ENCODE measurements at places on chromosomes 5 and 9. TPM values are rescaled to one million over a fixed set of nuclear protein-coding genes. Genes with fewer than 3 reads are reported as not detected.

DNA sequence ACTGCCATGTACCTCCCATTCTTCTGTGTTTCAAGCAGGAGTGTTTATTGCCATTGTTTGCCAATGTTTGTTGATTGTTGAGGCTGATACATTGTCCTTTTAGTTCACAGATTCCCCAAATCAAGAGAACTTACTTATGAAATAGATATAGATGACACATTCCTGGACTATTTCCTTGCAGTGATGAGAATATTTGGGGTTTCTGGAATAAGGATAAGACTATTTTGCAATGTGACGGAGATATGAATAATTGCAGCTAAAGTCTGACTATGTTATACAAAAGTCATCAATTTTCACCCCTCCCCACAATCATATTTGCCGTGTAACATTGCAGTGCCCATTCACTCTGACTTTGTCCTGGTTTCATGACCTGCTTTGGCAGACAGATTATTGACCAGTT is 460.8 kb downstream of the CDH10 start:
- no peak for DNase-seq

DNA sequence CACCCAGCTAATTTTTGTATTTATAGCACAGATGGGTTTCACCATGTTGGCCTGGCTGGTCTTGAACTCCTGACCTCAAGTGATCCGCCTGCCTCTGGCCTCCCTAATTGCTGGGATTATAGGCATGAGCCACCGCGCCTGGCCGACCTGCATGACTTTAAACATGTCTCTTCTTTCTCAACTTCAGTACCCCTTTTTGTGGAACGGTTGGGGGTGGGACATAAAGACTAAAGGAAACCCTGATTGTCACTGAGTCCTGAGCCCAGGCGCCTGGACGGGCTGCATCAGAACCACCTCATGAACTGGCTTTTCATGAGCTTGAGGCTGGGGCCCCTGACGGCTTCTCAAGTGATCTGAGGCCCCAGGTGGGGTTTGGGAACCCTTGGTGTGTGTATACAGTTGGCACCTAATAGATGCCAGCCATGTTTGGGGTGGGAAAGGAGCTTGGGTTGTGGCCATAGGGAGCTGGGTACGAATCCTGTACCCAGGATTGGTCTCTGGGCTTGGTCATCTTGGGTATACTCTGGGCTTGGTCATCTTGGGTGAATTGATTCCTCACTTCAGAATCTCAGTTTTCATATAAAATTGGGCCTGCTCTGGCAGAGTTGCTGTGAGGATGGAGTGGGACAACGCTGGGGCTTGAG is 2.2 kb downstream of the GRK6 start:
- no peak for DNase-seq

DNA sequence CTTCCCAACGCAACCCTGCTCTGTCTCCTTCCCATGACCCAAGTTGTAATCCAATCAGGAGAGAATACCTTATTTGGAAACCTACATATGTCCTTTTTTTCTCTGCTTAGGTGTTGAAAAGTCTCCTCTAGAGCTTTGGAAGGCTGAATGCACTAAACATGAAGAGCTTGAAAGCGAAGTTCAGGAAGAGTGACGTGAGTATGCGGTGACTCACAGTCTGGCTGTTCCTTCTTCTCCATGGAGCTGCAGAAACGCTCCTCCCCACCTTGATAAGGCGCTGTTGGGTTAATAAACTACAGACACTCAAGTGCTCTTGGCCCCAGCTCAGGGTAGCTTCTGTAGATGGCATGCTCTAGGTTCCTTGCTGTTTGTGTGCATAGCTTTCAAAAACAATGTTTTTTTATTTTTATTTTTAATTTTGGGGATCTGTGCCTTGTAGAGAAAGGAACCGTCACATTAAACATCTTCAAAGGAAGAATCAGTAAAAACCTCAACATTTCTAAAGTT is 30.7 kb downstream of the RAI14 start:
- peak; percentile 90 for DNase-seq

GRCh38 chr9:131094622-131095021 is 1.7 kb upstream of the AIF1L start:
- peak; percentile 69 for DNase-seq

DNA sequence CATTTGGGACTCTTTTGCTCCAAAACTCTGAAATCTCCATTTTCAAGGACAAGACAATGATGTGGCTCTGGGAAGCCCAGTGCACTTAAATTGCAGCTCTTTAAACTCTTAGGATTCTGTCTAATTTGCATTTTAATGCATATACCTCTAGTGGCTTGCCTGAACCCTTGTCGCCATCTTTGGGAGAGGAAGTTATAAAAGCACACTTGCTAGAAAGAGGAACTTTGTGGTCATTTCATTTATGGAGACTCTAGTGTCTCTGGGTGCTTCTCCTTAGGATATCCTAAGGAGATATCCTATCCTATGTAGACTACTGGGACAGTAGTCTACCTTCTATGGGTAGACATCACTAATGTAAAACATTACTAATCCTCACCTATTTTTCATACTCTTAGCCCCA is 77.3 kb upstream of the SLC1A3 start:
- DNase-seq = no peak

- peak; percentile 89 for DNase-seq
These were observed 28.8 kb downstream of the ADAMTSL2 start for GRCh38 chr9:133563291-133563796.

DNA sequence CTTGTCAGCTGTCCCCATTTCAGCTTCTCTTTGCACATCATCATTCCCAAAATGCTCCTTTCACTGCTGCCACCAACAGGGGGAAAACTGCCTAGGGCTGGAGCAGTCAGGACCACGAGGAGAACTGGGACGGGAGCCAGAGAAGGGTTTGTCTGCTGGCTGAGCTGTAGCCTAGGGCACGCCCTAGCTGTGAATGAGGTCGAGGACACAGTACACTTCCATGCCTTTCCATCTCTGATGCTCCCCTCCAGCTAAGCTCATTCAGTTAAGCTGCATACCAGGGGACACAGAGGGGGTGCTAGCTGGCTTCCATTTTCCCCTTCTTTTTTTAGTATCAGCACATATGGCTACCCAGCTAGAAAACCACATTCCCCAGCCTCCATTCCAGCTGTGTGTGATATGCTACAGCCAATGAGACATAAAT is 64.7 kb downstream of the STK10 start:
- peak; percentile 74 for DNase-seq

- no peak for DNase-seq
These were observed 20.8 kb downstream of the SV2C start for GRCh38 chr5:76104027-76104426.

The SSBP2 gene
- 29.3 TPM for total RNA-seq

The SPATA31D4 gene
- total RNA-seq = not detected

DNA sequence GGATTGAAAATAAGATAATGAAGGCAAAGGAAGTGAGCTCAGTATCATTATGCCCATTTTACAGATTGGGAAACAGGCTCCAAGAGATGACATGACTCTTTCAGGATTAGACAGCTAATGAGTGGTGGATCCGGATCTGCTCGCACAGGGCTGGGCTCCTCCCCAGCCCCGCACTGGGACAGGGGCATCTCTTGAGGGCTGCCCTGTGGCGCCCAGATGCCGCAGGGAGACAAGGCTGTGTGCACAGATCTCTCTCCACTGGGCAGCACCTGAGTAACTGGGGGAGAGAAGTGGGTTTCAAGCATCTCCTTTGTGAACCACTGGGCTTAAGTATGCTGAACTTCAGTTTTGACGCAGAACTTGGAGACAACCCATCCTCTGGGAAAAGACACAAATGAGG is 43.9 kb downstream of the ADAMTS2 start:
- DNase-seq = no peak

DNA sequence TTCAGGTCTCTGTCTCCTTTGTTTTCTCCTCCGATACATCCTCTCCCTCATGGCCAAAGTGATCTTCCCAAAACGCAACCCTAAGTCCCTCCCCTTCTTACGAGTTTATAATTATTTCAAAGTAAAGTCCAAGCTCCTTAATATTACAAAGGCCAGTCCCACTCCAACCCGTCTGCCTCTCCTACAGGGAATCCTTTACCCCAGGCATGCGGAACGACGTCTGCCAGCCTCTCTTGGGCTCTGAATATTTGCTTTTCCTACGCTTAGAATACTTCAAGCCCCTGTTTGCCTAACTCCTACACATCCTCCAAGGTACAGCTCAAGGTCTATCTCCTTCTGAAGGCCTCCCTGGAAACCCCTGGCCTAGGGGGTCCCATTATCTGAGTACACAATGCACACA is 246.4 kb downstream of the SLIT3 start:
- no peak for DNase-seq

The PAXX gene
- total RNA-seq = 27.4 TPM

DNA sequence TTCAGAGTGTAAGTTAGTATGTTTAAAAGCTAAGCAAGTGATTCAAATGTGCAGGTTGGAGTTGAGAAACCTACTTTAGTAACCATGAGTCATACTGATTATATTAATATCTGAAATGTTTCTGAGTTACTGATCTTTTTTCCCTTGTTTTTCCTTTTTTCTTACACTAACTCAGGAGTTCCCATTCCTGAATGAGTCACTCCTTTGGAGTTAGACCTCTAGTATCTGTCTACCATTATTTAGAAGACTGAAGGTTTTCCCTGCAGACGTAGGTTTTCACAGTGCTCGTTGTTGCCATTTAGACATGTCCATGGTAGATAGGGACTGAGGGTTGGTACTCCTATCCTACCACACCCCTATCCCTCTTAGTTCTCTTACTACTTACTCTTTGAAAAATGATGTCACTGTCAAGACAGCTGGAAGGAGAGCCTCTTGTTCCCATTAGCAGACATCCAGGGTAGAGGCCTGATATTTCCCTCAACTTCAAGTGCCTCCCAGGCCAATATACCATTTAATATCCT is 20.2 kb downstream of the OCLN start:
- no peak for DNase-seq

GRCh38 chr9:111978616-111979015 is 82.0 kb downstream of the UGCG start:
- DNase-seq = no peak

The ADAMTS13 gene
- 2.4 TPM for total RNA-seq

- DNase-seq = no peak
These were observed 330.7 kb upstream of the POU5F2 start for GRCh38 chr5:94072116-94072515.

DNA sequence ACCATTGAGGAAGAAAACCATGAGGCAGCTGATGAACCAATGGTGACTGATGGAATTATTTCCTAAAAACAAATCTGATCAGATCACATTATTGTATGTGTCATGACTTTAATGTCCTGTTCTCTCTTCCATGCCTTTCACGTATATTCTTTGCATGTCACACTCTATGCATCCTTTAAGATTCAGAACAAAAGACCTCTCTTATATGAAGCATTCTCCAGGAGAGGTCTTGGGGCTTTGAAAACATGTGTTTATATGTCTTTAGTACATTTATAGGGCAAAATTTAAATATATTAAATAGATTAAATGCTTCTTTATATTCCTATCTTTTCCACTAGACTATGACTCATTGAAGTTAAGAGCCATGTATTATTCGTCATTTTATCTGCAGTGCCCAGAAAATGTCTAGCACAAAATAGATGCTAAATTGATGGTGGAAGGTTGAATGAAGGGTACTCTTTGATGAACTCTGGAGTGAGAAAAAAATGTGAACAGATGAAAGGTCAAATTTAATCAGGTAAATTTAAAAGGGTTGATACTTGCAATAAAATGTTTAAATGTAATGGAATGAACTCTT is 196.3 kb downstream of the PSAT1 start:
- DNase-seq = no peak

The ARRDC1 gene
- 21.4 TPM for total RNA-seq

GRCh38 chr9:133333566-133333965 is 2.4 kb downstream of the SURF6 start:
- no peak for DNase-seq

The C1QTNF2 gene
- 1.5 TPM for total RNA-seq

DNA sequence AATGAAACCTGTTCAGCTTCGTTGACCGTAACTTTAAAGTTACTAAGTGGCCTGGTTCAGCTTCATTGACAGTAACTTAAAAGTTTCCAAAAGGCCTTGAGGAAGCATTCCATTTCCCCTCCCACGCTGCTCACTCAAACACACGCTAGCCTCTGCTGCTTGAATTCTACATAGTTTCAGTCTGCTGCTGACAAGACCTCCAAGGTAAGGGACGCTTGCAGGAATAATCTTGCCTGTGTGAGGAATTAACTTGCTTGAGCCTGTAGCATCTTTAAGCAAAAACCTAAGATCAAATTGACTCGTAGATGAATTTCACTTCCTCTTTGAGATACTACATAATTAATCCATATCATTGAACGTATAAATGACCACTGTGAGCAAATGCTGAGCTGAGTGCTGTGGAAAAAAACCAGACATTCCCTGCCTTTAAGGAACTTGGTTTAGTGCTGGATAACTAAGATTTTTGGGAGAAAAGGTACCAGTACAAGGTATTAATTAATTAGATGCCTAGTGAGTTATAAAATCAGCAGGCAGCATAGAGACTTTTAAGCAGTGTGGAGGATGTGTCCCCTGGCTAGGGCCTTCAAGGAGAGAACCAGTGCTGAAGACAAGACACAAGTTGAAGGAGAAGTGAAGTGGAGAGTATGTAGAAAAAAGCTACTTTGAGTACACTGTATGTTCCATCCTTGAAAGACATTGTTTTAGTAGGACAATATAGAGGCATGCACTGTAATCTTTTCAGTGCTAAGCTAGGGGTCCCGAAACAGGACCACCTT is 39.2 kb downstream of the GRAMD2B start:
- DNase-seq = no peak

GRCh38 chr5:91228188-91228587 is 154.9 kb downstream of the ARRDC3 start:
- no peak for DNase-seq

The GPR151 gene
- not detected for total RNA-seq

- DNase-seq = no peak
These were observed 1013.3 kb downstream of the MAT2B start for GRCh38 chr5:164518741-164519080.

DNA sequence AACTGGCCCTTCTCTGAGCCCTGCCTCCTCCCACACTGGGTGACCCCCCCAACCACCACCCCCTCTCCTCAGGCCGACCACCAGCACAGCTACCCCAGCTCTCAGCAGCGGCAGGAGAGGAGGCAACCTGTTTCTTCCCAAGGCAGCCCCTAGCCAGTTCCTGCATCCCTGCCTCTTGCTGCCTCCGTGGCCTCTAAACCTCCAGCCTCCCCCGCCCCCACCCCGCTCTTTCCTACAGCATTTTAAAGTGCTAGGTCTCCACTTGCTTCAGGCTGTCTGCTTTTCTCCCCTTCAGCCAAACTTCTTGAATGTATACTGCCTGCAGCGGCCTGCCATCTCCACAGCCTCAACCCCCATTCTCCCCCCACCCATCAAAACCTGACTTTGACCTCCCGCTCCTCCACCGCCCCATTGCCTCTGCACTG is 135.6 kb downstream of the DAB2IP start:
- DNase-seq = no peak

DNA sequence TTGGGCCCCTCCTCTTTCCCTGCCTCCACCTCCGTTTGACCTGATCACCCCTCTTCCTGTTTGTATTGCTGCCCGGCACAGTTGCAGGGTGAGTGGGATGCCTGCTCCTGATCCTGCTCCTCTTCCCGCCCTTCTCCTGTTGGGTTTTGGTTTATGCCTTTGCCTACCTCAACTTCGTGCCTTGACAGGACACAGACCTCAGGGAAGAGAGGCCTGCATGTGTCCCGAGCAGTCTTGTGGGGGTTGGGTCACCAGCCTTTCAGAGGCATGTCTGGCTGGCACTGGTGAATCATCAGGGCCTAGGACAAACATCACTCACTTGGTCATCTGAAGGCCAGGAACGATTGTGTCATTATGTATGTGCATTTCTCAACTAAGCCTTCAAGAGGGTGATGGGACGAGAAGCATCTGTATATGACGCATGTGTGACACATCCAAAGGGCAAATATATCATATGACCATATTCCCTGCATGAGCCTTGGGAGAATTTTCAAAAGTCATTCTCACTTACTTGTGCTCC is 56.9 kb downstream of the NPR3 start:
- no peak for DNase-seq
